ENCODE measurements at places on chromosomes 5 and 9.
A peak's percentile ranks its signal among the peaks of the same experiment; 100 is the strongest.

DNA sequence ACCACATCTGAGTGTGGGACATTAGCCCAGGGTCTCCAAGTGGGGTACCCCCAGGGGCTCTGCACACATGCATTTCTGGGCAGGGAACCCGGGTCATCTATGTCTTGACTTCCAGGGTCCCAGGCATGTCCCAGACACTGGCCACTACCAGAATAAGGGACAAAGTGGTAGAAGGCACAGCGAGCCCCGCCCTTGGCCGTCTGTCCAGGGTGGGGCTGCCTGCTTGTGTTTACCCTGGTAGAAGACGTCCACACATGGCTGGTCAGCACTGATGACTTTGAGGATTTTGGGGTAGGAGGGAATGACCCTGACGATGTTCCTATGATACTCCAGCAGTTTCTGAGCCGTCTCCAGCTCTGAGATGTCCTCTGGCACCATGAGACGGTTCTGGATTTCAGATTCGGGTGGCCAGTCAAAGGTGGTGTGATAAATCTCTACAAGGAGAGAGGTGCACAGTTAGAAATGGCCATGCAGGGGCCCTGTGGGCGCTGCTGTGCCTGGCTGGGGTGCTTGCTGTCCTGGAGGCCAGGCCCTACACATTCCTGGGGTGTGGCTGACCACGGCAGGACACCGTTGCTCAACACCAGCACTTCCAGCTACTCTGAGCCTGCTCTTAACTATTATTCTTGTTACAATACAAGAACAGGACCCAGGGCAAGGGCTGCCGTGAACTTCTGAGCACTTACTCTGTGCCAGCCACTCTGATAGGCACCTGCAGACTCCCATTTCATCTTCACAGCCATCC lies 51.3 kb downstream of the AK8 start:
- DNase-seq: no peak

DNA sequence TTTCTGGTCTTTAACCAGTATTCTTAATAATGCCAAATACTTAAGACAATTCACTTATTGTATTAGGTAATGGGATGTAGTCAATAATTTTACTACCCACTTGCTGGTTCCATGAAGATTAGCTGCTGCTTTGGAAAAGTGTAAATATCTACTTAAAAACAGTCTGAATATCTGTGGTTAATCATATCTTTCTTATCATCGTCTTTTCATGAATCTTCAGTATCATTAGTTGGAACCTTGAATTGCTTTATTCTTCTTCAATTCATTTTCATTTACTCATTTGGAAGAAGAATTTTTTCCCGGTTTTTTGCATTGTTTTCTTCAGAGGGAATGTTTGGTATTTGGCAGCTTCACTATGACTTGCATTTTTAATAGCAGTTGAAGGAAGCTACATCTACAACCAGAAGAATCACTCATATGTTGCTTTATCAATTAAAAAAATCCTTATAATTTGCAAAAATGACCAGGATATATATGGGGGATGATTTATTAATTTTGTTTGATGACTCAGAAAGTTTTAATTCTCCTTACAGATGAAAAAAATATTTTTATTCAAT lies 1398.3 kb upstream of the CDH6 start:
- DNase-seq: no peak

GRCh38 chr9:108803428-108804065 lies 52.2 kb downstream of the ACTL7B start:
- DNase-seq: no peak

DNA sequence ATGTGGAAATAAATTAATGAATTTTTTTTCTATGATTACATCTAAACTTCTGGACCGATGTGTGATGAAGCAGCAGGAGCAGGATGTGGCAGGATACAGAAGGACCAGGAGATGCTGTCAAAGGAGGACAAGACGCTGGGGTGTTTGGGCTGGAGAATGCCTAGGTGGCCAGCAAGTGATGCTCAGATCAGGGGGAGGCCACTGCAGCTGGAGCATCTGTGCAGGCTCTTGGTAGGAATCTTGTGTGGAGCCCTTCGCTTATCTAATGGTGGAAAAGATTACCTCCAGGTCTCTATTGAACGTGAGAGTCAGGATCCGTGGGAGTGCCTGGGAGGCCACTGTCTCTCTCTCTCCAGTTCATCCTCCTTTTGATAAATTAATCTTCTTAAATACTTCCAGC lies 79.8 kb downstream of the MRPL36 start:
- DNase-seq: no peak

DNA sequence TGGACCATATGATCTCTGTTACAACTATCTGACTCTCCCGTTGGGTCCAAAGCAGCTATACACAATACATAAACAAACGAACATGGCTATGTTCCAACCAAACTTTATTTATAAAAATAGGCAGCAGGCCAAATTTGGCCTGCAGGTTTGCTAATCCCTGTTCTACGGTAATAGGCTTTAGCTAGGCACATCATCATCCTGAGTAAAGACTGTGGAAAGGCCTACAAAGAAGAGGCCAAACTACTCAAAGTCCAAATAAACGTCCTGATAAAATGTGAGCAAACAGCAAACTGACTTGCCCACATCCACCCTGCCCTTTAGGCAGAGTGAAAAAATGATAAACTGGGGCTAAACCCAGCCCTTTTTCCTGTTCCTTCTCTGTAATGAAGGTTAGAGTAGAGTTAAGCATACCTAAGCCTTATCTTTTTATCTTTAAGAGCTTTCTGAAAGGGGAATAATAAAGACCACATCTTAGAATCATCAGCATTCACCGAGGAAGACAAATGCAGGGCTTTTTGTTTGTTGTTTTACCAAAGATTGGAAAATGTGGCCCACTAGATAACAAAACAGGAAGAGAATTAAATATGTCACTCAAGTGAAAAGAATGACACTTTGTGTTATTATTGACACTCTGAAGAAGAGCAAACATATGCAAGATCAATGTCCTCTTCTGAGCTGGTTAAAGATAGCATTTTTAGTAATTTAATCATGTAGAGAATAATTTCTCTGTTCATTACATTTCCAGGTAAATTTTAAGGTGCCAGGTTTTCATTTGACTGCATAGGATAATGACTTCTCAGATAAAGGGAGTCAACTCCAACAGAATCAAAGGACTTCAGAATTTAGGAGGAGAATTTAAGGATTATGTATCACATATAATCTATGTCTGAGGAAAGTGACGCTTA lies 160.0 kb upstream of the GNA14 start:
- DNase-seq: peak; percentile 8

DNA sequence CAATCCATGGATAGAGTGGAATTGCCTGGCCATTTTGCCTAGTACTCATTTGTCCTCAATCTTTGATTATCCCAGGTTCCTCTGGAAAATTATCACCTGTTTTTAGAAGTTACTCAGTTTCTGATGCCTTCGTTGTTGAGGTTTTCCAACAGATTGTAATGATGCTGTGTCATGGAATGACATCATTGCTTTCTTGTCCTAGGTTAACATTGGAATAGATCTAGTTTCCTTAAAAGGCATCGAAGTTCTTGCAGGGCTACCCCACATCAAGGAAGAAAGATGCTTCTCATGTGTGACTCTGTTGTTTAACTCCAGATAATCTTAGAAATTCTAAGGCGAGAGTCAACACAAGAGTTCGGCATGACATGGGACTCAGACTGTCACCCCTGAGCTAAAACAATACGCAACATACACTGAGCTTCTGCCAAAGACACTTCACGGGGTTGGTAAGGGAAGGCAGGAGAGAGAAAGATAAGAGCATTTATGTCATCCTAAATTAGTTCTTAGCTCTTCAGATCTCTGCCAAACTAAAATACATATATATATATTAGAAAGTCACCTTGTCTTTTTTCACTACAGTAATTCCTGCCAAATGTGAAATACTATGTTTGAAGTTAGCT lies 293.2 kb upstream of the WWC1 start:
- no peak for DNase-seq

- no peak for DNase-seq
Measured at GRCh38 chr5:60805463-60805862, 38.6 kb downstream of the ELOVL7 start.

GRCh38 chr5:156680831-156681230 lies 169.3 kb upstream of the PPP1R2B start:
- no peak for DNase-seq

GRCh38 chr5:57054671-57055070 lies 102.7 kb upstream of the MIER3 start:
- no peak for DNase-seq

DNA sequence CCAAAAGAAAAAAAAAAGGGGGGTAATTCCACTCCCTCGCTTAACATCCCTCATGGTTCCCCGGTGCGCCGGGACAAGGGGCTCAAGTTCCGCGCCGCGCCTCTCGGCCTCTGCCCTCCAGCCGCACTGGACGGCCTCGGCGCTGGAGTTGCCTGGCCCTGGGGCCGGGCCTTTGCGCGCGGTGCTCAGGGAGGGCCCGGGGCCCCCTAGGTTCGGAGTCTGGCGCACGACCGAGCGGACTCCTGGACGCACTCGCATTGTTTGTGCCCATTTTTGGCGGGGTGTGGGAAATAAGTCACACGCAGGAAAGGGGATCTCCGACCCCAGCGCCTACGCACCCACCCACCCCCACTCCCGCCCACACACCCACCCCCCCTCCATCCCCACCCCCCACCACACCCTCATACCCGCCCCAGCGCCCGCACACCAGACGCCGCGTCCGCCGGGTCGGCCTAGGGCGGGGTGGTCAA lies 381 bp downstream of the MED22 start:
- DNase-seq: peak; percentile 44

DNA sequence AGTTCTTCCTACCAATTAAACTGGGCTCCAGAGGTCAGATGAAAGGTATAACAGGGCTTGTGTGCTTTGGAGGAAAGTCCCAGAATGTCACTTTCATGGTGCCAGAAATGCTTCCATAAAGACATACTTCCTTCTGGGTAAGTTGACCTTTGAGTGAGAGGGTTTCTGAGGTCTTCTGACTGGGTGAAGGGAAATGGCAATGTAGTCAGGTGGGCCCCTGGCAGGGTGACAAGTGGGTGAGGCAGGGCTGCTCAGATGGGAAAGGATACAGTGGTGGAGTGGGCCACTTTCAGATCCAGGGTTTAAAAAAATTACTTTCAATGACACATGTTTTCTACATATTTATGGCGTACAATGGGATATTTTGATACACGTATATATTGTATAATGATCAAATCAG lies 136.5 kb upstream of the PITX1 start:
- no peak for DNase-seq

DNA sequence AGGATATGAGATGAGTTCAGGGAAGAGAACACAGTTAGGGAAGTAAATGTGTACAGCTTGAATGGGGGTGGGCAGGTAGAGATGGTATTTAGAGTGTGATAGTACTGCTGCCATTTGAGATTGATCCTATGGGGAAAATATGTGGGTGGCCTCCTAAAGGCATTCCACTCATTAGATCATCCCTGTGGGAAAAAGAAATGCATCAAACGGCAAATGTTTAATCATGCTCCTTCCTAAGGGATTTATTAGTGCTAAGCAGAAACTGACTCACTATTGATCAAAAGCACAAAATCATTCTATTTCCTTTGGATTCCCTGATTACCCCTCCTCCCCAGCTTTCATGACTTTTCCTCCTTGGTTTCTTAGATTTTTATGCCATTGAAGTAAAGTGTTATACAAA lies 36.4 kb upstream of the SMC5 start:
- DNase-seq: no peak

- DNase-seq: no peak
Measured at GRCh38 chr9:124263800-124264426, 6.2 kb downstream of the NEK6 start.

GRCh38 chr9:108416324-108416723 lies 439.5 kb downstream of the ACTL7B start:
- DNase-seq: peak; percentile 81

- DNase-seq: peak; percentile 32
Measured at GRCh38 chr5:28344836-28345433, 1306.5 kb upstream of the CDH9 start.

DNA sequence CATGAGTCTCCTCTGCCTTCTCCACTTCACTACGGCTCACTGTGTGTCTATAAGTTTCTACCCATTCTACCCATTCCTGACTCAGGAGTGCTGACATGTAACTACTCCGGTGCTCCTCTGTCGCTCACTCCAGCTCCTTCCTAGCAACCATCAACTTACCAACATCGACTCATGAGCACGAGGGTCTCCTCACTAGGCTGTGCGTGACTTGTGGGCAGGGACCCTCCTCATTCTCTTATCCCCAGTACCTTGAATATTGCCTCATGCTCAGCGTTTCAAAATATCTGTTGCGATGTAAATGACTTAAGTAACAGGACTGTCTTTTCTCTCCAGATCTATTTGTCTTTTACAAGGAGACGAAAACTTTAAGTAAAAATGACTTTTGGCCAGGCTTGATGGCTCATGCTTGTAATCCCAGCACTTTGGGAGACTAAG lies 73.1 kb downstream of the BASP1 start:
- DNase-seq: no peak

DNA sequence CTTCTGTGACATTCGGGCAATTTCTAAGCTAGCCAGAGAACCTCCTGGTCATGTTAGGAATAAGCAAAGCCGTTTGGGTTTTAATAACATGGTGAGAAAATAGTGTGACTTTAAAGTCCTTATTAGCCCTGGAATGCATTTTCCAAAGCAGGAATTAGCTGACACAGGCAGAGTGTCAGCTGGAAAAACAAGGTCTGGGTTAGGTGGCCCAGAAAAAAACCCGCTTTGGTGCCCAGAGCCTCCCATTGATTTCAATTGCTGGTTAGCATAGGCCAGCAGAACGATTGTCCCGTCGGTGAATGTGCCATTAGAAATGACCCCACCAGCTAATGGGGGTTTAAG lies 62.1 kb upstream of the CPEB4 start:
- no peak for DNase-seq

- no peak for DNase-seq
Measured at GRCh38 chr5:170755679-170756456, 27.7 kb upstream of the GABRP start.

- no peak for DNase-seq
Measured at GRCh38 chr9:124455820-124456219, 5.6 kb downstream of the ADGRD2 start.

GRCh38 chr9:114225561-114226212 lies 70.3 kb downstream of the COL27A1 start:
- peak; percentile 47 for DNase-seq

DNA sequence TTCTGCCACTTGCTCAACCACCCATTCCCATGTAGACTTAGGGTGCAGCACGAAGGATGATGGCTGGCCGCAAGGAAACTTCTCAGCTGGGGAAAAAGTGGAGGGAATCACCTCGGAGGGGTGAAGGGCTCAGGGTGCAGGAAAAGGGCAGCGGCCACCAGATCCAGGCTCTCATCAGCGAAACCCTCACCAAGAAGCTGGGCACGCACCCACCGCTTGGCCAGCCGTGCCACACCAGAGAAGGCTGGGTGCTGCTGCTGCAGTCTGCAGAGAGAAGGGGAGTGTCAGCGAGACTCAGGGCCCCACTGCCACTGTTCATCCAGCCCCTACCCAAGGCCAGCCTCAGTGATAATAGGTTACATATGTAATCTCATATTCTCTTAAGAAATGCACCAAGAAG lies 8.6 kb downstream of the NOL6 start:
- no peak for DNase-seq

GRCh38 chr9:18989865-18990264 lies 43.1 kb downstream of the SAXO1 start:
- DNase-seq: no peak

DNA sequence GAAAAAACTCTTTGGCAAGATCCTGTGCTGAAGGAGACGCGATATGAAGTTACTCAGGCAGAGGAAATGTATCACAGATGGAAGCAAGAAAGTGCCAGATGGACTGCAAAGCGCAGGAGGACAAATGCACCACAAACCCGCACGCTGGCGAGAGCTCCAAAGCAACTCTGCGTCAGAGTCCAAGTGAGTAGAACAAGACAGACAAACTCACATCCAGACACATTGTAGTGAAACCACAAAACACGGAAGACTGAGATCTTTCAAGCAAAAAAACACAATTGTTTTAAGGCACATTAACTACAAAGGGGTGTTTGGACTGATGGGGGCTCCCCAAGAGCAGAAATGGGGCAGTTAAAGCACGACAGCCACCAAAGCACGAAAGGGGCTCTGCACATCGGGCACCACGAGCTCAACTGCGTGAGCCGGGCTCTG lies 39.2 kb upstream of the NKD2 start:
- no peak for DNase-seq
